Activated CD8-positive, alpha-beta T cell treated with anti-CD3 and anti-CD28 coated beads, Interleukin-2, amount 10 ng/mL, durations not matched to agents 7 days and 5 days (primary cell): ENCODE measurements at places on chromosomes 4 and X.
A peak's percentile ranks its signal among the peaks of the same experiment; 100 is the strongest.

GRCh38 chr4:75924309-75924827 is 16.4 kb downstream of the NAAA start:
- no peak for DNase-seq

DNA sequence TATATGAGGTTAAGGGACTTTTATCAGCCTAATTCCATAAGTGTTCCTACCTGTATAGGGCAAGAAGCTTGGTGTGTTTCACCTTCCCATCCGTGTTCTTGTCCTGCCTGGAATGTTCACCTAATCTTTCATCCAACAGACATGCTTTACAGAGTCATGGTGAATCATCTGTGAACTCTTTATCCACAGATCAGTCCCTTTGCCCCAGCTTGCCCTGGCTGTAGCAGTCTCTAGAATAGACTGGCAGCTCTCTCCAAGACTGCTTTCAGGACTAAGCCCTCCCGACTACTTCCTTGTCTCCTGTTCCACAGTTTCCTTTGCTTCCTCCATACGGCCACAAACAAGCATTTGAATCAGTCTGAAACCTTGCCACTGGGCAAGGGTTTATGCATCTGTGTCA is 177.9 kb upstream of the IL15 start:
- DNase-seq, result no peak

GRCh38 chr4:111108153-111108552 is 485.3 kb upstream of the PITX2 start:
- no peak for DNase-seq

DNA sequence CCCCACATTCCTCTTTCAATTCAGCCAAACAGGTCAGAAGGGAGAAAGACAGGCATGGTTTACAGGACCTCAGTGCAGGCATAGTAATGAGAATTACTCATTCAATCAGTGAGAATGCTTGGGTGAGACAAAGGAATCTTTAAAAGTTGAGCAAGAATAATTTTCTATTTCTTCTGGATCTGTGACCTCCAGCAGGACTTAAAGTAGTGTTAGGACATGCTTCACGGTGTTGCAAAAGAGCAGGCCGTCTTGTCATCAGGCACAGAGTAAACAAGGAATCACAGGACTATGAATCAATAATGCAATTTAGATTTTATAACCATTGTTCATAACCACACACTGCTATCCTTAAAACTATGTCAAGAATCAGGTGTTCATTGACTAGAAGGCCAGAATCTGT is 130.6 kb upstream of the GLRA2 start:
- DNase-seq, result no peak

GRCh38 chr4:116101321-116101720 is 984.1 kb downstream of the TRAM1L1 start:
- DNase-seq, result no peak

GRCh38 chr4:164109503-164109902 is 615.0 kb downstream of the TMA16 start:
- no peak for DNase-seq

- peak; percentile 44 for DNase-seq
Observed at GRCh38 chr4:6777636-6778281, 4.8 kb upstream of the KIAA0232 start.

DNA sequence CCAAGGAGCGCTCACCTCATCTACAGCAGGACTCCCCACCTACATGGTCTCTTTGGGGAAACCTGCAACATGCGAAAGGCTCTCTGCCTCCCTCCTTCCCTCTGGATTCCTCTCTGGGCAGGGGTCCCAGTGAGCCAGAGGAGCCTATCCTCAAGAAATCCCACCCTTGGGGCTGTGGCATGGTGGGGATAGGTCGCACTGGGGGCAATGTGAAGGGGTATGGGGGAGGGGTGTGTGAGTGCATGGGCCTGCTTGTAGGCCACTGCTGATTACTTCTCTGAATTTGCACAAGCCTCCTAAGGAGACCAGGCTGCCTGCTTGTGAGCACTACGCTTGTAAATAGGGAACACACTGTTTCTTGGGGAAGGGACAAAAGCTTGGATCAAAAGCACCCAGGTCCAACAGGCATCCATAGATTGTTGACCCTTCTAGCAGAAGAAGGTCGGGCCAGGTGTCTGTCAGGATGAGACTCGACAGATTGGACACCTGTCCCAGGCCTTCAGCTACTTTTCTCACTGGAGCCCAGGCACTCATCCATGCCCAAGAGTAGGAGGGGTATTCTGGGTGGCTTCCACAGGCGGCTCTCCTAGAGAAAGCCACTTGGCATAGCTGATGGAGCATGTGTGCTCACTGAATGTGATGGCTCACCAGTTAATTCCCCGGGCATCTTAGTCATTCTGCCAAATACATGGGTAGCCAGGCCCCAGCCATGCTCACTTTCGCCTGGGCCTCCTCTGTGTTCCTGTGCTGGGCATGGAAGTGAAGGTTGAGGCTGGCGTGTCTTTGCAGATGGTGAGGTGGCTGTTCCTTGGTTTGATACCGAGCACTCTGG is 75.0 kb downstream of the NBDY start:
- DNase-seq, result no peak

GRCh38 chrX:20350596-20350995 is 83.9 kb upstream of the RPS6KA3 start:
- DNase-seq, result no peak

DNA sequence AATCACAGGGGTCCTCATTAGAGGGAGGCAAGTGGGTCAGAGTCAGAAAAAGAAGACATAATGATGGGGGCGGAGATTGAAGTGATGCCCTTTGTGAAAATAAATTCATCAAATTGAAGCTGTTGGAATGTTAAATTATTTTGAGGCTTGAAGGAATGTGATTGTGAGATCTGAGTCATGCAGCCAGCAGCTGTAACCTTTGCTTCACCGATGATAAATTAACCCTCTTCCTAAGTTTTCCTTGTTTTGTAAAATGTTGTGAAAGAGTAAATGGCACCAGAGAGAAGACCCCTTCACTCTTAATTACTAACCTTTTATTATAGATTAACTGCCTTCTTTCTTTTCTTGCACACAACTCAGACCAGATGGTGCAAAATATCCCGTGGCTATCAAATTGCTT is 47.7 kb upstream of the FAM9A start:
- no peak for DNase-seq

DNA sequence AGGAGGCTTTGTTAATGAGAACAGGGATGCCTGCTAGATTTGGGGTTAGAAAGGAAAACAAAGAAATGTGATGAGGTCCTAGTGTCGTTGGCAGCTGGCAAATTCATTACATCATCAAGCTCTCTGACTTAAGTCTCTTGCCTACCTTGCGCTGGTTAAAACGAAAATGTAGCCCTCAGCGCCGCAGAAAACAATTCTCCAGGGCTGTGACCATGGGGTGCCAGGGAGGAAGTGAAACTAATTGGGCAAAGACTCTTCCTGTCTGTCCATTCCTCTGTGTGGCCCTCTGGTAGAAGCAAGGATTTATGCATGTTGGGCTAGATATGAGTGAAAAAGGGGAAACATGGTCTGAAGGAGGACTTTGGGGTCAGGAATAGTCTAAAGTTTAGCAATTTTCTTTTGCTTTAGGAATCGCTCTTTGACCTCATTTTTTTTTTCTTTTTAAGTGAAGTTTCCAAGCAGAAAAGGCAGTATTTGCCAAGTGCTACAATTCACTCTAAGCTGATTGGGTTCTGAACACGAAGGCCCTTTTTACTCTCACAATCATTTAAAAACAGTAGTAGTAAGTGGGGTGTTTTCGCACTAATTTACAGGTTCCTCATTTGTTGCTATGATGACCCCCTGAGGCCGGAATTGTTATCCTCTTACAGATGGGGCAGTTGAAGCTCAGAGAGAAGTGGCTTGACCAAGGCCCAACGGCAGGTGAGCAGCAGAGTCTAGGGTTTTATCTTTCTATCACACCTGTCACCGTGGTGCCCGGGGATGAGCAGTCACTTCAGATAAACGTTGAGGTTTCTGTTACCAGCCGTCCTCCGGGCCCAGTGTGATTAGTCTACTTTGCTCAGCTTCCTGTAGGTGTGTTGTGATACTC is 27.3 kb upstream of the CHRNA9 start:
- peak; percentile 83 for DNase-seq
